Subcutaneous adipose tissue (tissue), 4 donors: ENCODE measurements at places on chromosomes 12 and 14. TPM values are rescaled to one million over a fixed set of nuclear protein-coding genes. Genes with fewer than 3 reads are reported as not detected.

Gene INSM2
- not detected for total RNA-seq

Gene KRT81
- total RNA-seq: not detected

Gene ESRRB
- total RNA-seq: not detected

Gene LMO3
- 54.8 TPM for total RNA-seq

Gene AHNAK2
- total RNA-seq: 41.6 TPM

Gene STYK1
- total RNA-seq: 0.34 TPM

Gene IRAK3
- total RNA-seq: 87.4 TPM
